ENCODE measurements at places on chromosomes 12 and 14.

- no peak for DNase-seq
Observed at GRCh38 chr14:95322651-95323050, 2.9 kb upstream of the CLMN start.

DNA sequence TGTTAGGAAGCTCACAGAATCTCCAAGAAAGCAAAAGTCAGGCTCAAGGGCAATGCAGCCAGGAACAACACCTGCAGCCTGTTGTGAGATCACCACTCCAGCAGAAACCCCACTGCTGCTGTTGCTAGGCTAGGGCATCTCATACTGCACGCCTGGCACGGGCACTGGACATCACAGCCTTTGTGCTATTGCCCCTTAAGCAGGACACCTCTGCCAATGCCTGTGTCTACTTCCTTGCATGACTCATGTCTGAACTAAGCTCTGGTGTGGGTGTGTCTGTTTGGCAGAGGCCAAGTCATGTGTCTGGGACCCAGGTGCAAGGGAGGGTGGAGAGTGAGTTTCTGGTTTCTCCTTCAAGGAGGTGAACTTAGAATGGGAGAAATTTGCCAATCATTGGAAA, 10.0 kb upstream of the DDX47 start:
- DNase-seq: no peak

DNA sequence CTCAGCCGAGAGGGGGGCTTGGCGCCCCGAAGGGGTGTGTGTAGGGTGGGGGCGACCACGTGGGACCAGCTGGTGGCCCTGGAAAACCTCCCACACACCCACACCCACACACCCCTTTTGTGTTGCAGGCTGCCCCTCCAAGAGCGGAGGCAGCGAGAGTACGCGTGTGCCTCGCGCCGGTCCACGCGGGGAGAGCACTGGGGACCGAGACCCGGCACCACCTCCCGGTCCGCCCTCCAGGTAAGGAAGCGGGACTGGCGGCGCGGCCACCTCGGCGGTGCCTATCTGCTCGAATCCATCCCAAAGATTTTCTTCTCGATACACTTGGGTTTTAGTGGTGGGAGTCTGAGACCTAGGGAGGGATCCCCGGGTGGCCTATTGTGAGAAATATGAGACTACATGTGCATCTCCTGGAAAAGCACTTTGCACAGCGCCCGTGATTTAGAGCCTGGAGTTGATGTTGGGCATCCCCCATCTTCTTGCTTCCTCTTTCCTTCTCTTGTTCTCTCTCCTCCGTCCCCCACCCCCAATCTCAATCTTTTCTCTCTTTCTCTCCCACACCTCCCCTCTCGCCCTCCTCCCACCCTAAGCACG, 393 bp downstream of the SYT1 start:
- DNase-seq: no peak

DNA sequence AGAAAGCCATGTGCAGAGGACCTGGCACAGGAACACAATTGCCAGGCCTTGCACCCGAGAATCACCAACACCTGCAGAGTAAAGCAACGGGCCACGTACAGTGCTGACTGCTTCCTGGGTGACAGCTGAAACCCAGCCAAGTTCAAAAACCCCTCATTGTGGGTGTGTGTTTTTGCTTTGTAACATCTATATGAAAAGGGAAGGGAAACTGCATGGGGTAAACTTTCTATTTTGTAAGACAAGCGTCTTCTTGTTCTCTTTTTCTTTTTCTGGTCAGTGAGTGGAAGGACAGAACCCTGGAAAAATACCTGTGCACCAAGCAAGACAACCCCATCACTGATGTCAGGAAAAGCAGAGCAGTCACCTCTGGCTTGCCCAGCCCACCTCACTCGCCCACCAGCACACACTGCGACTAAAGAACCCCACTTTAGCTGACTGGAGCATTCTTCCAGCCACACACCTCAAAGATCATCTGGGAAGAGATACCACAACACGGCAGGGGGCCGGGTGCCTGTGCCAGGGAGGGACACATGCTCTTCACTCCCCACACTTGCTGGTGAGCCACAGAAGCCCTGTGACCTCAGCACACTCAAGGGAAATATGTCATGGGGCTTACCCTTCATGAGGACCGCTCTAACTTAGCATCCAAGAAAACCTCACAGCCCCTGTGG, 172.3 kb downstream of the NDUFA12 start:
- DNase-seq: no peak

- no peak for DNase-seq
Observed at GRCh38 chr14:105473033-105473676, 1.5 kb upstream of the CRIP2 start.

DNA sequence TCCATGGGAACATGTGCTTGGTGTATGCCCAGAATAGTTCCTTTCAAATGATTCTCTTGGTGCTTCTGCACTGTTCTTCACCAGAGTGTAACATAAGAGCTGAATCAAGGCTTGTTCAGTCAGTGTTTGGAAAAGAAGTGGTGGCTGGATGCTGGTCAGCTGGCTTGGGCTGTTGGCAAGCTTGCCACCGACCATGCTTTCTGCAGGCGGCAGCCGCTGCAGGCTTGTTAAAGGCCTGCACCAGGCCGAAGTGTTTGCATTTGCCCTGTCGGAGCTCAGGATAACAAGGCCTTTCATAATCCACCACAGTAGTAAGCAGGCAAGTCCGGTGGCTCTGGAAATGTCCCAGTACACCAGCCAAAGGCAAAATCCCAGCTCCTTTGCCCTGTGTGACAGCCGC, 26.9 kb downstream of the DAAM1 start:
- no peak for DNase-seq

- no peak for DNase-seq
Observed at GRCh38 chr12:111766608-111767361, at the start of gene ALDH2. TSS of gene ALDH2 (plus strand) at chr12:111766933. CDS start at chr12:111766983, 50 bp downstream.

- DNase-seq: no peak
Observed at GRCh38 chr14:63614679-63615363, 26.9 kb downstream of the WDR89 start.

DNA sequence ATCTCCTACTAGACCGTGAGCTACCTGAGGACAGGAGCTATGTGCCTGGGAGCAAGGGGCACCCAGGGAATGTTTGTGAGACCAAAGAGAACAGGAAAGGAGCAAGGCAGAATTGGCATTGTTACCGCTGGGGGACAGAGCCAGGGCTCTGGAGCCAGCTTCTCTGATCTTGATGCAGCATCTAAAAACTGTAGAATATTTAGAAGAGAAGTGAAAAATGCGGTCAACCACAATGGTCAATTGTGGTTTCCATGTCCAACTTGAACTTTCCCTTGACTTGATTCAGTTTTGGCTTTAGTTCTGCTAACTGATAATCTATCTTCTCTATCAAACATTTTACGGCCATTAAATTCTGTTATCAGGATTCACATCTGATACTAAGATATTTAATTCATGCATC, 201.2 kb downstream of the ANO4 start:
- no peak for DNase-seq

GRCh38 chr12:108066583-108067577, 62.2 kb upstream of the WSCD2 start:
- DNase-seq: no peak

- peak; percentile 36 for DNase-seq
Observed at GRCh38 chr14:51828017-51828797, 32.2 kb upstream of the GNG2 start.

DNA sequence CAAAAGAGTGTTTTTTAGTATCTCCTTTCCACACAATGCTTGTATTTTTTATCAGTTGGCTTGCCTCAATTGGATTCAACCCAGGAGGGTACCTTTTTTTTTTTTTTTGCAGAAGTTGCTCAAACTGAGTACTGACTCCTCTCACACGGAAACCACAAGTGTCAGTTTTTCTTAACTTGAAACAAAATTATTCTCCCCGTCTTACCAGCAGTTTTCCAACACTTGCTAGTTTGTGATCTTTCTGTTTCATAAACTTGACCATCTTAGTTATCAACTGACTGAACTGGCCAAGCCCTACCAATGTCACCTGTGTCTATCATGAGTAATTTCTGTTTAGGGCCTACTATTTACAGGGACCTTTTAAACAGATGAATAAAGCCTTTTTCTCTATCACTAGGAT, 34.1 kb upstream of the ITPR2 start:
- DNase-seq: no peak

GRCh38 chr14:22640192-22640591, 4.0 kb downstream of the OR6J1 start:
- DNase-seq: no peak

- no peak for DNase-seq
Observed at GRCh38 chr14:70096866-70097265, 91.9 kb downstream of the SLC8A3 start.

DNA sequence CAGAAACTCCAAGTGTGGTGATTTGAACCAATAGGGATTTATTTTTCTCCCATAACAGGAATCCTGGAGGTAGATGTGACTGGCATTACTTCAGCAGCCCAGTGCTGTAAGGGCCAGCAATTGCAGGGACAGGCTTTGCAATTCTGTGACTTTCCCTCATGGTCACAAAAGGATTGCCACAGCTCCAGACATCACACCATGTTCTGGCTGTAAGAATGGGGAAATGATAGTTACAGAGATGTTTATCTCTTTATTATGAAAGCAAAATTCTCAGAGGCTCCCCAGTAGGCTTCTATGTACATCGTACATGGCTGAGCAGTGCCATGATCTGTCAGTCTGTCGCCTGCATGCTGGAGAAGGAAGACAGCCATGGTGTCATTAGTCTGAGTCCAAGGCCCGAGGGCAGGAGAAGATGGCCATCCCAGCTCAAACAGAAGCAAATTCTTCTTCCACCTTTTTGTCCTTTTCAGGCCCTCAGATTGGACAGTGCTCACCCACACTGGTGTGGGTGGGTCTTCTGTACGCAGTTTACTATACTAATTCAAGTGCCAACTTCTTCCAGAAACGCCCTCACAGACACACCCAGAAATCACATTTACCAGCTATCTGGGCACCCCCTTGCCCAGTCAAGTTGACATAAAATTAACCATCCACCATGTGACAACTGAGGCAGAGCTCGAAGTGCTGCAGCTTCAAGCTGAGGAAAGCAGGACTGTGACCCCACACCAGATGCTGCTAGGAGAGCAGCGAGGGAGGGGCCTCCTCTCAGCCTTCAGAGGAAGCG, 17.2 kb downstream of the ZBTB42 start:
- no peak for DNase-seq

DNA sequence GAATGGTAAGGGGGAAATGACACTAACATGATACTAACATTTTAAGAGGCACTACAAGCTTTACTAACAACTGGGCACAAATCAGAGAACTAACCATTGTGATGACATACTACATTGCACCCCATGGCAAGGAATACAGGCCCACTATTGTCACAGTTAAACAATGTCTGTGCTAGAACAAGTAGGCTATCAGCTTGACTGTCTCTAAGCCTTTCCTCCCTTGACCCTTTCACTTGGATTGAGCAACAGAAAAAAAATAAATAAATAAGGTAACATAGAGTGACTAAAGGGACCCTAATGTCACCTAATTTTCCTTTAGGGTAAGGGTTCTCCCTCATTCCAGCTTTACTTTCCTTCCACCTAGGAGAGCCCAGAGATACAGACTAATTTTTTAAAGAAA, 4.4 kb downstream of the SLC38A2 start:
- DNase-seq: no peak

GRCh38 chr14:53062856-53063255, 90.3 kb downstream of the DDHD1 start:
- no peak for DNase-seq

DNA sequence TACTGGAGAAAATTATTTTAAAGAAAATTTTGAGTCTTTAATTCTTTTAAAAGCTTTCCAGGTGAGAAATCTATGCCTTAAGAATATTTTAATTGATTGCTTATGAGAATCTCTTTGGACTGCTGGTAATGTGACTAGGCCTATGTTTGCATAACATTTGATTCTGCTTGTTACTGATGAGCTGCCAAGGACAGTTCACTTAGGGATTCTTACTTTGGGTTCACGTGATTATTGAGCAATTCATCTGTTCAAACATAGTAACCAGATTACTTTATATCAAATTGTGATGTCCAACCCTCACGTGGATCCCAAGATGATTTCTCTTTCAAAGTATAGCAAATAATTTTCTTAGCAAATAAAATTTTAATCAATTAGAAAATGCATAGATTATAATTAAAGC, 27.4 kb upstream of the ABCD2 start:
- DNase-seq: no peak

GRCh38 chr14:53047307-53048069, 96.6 kb upstream of the FERMT2 start:
- DNase-seq: no peak

GRCh38 chr12:44457465-44457864, 418.6 kb downstream of the NELL2 start:
- DNase-seq: no peak

DNA sequence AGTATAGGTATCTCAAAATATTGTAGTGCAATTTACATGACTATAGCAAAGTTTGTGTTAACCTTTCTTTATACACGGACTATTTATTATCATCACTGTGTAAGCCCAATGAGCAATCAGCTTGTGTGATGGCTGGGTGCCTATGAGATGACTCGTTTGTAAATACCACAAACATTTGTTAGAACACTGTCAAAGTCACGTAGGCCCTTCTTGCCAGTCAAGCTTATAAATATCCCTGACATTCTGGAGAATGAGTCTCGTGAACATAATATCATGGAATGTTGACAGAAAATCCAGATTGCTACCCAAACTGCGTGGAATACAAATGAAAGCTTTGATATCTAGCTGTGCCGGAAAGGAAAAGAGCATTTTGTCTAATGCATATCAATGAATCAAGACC, 648.3 kb upstream of the MDGA2 start:
- DNase-seq: no peak

GRCh38 chr12:6688543-6688998, 604 bp downstream of the ZNF384 start:
- DNase-seq: peak; percentile 7

DNA sequence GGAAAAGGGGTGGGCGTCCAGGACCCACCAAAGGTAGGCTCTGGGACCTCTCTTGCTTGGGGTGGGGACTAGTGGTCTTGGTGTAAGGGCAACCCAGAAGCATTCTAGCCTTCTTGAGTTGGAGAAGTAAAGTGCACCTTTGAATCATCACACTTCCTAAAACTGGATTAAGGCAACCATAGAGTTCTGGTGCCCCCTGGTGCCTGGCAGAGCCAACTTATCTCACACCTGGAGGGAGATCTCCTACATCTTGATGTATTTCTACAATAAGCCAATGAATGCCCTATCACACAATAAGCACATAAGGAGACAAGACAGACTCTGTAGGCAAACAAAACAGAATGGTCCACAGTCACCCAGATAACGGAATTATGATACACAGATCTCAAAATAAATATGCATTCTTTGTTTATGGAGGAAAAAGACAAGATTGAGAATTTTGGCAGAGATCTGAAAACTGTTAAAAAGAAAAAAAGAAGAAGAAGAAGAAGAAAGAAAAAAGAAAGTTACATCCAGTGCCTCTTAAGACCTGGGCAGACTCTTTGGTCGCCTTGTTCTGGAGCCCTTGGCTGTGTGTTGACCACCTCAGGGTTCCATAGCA, 95.9 kb upstream of the PPP2R5C start:
- DNase-seq: no peak

GRCh38 chr14:77260631-77261030, 10.4 kb downstream of the NGB start:
- no peak for DNase-seq

GRCh38 chr14:104443391-104444158, 136.0 kb upstream of the C14orf180 start:
- no peak for DNase-seq

GRCh38 chr14:74974364-74975058, 19.1 kb upstream of the PGF start:
- DNase-seq: no peak
